ENCODE measurements at places on chromosomes 5 and 9.

DNA sequence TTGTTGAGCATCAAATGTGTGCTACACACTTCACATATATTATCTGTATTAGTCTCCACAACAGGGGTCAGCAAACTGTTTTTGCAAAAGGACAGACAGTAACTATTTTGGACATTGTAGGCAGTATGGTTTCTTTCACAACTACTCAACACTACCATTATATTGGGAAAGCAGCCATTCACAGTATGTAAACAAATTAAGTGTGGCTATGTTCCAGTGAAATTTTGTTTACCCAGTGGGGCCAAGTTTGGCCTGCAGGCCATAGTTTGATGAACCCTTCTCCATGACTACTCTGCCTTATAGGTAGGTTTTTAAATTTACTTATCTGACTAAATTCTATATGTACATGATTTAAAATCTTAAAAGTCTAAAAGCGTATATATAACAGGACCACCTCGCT is 13.0 kb upstream of the FAM151B start:
- DNase-seq: no peak

DNA sequence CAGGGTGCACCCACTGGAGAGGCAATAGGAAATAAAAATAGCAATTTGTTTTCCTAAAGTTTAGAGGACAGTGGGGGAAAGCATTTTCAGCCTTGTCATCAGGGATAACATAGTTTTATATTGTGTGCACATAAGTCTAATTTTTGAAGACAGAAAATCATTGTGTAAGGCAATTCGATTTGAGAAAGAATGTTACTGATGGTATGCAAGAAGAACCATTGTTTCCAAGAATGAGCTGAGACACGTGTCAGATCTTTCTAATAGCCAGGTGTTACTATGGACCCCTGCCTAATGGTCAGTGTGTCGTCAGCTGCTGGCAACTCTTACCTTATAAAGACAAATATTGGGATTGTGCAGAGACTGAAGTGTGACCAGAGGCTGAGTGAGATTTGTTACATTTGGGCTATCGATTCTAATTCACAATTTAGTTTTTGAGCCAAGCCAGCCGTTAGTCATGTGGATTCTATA is 67.1 kb upstream of the PPP2R2B start:
- no peak for DNase-seq

DNA sequence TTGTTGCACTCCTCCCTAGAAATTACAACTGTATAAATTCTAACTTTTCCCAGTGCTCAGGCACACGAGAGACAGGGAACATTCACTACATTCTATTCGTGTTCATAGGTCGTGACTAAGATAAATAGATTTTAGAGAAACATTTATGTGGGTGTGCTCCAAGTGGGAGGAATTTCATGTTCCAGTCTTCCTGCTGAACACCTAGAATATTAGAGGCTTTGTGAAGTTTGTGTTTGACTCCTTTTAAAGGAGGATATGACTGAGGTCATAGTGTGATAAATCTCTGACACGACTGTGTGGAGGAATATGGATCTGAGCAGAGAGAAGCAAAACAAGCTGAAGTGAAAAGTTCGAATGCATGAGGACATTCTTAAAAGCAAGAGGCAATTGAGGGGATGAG is 355.3 kb downstream of the ZSWIM6 start:
- DNase-seq: no peak

DNA sequence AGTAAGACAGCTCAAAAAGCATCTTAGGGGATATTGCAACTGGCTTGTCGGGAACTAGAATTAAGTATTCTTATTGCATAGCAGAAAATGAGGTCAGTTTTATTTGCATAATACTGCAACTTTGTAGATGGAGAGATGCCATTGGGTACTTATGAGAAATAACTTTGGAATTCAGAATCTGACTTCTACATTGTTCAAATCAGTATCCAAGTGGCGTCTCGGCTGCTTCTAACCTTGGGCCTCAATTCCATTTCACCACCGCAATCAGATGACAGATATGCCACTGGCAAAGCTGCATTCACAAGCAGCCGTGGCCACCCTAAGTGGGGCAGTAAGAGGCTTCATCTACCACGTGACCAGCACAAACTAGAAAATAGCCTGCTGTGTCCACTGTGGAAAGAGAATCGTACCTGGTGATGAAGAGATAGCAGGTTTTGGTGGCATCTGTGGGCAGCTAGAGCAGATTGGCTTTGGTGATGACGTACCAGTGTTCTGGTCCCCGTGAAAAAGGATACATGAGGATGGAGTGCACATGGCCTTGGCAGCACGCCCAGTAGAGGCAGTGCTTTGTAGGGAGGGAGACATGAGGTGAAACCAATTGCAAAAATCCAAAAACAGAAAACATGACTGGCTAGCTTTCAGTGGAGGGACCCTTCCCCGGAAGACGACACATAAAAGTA is 116.6 kb downstream of the KLHL3 start:
- peak; percentile 86 for DNase-seq

GRCh38 chr5:168899673-168900072 is 320.5 kb upstream of the PANK3 start:
- DNase-seq: no peak

GRCh38 chr5:68628082-68628814 is 412.7 kb downstream of the PIK3R1 start:
- DNase-seq: no peak

DNA sequence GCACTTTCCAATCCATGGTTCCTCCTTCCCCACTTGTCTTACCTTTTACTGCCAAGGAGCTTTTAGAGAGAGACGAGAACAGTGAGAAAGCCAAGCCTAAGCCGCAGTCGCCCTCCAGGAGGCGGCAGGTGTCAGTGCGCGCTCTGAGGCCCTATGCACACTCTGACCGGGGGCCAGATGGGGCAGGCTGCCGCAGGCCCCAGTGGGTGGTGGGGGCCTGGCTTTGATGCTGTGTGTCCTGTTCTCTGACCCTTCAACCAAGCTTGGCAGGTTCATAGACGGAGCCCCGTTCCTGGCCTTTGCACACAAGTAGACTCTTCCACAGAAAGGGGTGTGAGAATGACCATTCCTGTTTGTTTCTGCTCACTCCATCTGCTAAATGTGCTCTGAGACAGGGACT is 77.3 kb downstream of the WNK2 start:
- no peak for DNase-seq

DNA sequence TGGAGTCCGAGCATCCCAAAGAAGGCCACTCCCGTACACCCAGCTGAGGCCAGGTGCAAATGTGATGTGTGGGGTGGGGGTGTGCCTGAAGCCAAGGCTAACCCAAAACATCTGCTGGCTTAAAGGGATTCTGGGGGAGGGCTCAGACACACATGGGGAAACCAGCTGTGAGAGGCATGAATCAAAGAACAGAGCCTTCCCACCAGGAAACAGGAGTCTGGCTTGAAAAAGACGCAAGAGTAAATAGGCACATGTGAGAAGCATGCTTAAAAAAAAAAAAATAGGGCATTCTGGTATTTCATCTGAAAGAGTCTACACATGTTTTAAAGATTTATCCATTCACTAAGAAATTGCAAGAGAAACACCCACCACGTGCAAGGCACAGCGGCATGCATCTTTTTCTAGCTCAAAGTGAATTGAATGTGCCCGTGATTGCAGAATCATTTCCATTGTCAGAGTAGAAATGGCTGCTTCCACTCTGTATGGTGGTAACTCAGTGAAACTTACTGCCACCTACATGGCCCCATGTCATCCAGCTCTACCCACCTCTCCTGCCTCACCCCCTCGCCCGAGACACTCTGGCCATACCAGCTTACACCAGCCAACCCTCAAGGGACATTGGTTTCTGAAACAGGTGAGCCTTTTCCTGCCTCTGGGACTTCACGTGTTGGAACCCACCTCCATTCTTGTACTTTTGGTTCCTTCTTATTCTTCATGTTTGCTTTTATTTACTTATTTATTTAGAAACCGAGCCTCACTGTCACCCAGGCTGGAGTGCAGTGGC is 71.5 kb downstream of the SEMA5A start:
- DNase-seq: no peak

DNA sequence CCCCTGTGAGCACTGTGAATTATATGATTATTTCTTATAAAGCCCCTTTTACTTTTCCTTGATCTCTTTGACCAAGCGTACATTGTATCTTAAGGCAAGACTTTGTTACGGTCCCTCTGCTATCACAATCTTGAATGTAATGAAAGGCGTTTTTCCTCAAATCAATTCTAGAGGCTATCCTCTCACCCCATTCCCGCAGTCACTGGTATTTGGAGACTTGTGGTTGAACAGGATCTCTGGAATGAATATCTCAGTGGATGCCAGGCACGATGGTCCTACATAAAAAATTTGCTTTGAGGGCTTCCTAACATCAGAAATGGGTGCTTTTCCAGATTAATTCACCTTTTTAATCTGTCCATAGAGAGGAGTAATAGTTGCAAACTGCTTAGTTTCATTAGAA is 151.4 kb upstream of the PAPPA start:
- peak; percentile 23 for DNase-seq

DNA sequence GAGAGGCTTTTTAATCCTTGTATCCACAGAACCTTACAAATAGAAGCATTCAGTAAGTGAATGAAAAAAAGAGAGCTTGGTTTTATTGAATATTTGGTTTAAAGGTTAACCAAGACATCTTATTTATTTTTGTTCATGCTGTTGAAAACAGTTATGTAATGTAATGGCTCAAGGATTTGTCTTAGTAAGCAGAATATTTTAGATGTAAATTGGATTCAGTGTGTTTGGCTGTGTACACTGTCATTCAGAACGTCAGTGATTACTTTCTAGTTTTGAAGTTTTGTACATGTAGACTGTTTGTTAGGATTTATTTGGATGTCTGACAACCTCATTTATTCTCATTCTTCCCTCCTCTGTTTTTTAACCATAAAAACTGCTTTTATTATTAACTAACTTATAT is 31.3 kb downstream of the KCNN2 start:
- no peak for DNase-seq

- DNase-seq: no peak
Observed at GRCh38 chr5:31079668-31080067, 113.8 kb upstream of the CDH6 start.

GRCh38 chr5:160479220-160479619 is 57.6 kb downstream of the PTTG1 start:
- DNase-seq: no peak
